ENCODE measurements at places on chromosomes 7 and 10. TPM values are rescaled to one million over a fixed set of nuclear protein-coding genes. Genes with fewer than 3 reads are reported as not detected.

GHRHR gene
- not detected for total RNA-seq

AKR1C4 gene
- total RNA-seq, result 0.30 TPM

RARRES2 gene
- not detected for total RNA-seq

PLXNA4 gene
- 0.41 TPM for total RNA-seq

GRID2IP gene
- total RNA-seq, result not detected

CDH23 gene
- 1.9 TPM for total RNA-seq

EVX1 gene
- 0.13 TPM for total RNA-seq

SPDYE16 gene
- total RNA-seq, result not detected

FAM204A gene
- total RNA-seq, result 71.7 TPM

METTL27 gene
- total RNA-seq, result 8.2 TPM
